Testis (tissue), 5 donors: ENCODE measurements at places on chromosomes 11 and 22. TPM values are rescaled to one million over a fixed set of nuclear protein-coding genes. Genes with fewer than 3 reads are reported as not detected.

- no peak for DNase-seq
These were observed 219.9 kb upstream of the GRIA4 start for GRCh38 chr11:105389952-105390351.

DNA sequence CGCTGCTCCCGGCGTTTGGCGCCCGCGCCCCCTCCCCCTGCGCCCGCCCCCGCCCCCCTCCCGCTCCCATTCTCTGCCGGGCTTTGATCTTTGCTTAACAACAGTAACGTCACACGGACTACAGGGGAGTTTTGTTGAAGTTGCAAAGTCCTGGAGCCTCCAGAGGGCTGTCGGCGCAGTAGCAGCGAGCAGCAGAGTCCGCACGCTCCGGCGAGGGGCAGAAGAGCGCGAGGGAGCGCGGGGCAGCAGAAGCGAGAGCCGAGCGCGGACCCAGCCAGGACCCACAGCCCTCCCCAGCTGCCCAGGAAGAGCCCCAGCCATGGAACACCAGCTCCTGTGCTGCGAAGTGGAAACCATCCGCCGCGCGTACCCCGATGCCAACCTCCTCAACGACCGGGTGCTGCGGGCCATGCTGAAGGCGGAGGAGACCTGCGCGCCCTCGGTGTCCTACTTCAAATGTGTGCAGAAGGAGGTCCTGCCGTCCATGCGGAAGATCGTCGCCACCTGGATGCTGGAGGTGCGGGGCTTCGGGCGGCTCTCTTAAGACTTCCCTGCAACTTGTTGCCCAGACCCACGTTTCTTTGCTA lies at the start of gene CCND1:
Gene CCND1, plus strand, starts transcription at position 162 of the 587 bp plus-strand sequence. Its CDS starts 158 bp downstream, at position 320.
- peak; percentile 66 for DNase-seq

DNA sequence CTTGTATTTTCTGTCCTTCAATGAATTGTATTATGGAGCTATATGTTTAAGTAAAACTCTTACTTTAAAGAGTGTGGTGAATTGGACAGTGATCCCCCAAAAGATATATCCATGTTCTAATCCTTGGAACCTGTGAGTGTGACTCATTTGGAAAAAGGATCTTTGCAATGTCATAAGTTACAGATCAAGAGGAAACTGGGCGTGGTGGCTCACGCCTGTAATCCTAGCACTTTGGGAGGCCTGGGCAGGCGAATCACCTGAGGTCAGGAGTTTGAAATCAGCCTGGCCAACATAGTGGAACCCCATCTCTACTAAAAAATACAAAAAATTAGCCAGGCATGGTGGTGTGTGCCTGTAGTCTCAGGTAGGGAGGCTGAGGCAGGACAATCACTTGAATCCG lies 36.7 kb downstream of the ELF5 start:
- no peak for DNase-seq

IGSF9B gene
- total RNA-seq = 71.9 TPM

DTX4 gene
- total RNA-seq = 10.2 TPM

CEP126 gene
- 11.2 TPM for total RNA-seq

GRCh38 chr22:45649809-45650208 lies 21.8 kb upstream of the ATXN10 start:
- no peak for DNase-seq

GRCh38 chr11:61153593-61154095 lies 7.6 kb downstream of the VPS37C start:
- no peak for DNase-seq

DNA sequence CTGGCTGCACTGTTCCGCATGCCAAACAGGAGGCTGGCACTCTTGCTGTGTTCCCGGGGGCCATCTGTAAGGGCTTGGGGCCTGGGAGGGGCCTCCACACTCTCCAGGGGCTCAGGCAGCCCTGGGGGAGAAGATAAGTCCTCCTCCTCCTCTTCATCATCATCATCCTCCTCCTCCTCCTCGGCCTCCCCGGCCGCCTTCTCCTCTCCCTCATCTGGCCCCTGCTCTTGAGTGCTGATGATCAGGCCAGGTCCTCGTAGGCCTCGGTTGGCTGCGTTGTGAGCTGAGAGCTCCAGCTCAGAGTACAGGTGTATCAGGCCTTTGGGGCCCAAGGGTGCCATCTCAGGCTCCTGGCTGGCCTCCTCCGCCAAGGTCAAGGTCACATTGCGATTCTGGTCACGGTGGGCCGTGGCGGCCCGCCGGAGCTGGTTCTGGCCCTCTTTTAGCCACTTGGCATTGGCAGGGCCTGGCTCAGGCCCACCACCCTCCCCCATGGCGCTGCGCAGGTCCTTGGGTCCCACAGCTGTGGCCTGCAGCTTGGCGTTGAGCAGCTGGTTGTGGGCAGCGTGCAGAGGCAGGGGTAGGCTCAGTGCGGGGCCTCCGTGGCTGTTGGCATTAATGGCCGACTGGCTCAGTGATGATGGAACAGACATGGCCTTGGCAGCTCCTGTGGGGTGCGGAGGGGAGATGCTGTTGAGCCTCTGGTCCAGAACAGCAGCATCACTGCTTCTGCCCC lies 8.0 kb downstream of the APBB1 start:
- DNase-seq = no peak

IGF2 gene
- total RNA-seq = 69.8 TPM

- no peak for DNase-seq
These were observed 1251.2 kb downstream of the BRD1 start for GRCh38 chr22:48576333-48577013.

DNA sequence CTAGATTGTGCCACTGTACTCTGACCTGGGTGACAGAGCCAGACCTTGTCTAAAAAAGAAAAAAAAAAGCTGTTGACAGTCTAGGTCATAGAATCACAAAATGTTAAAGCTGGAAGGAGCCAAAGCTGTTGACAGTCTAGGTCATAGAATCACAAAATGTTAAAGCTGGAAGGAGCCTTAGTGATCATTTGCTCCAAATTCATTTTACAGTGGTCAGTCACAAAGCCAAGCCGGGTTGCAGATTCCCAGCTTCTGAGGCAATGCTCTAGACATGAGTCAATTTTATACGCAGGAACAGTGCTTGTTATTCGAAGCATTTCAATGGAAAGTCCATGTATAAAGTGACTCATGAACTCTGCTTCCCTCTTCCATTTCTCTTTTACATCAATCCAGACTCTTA lies 47.4 kb downstream of the SYT13 start:
- no peak for DNase-seq

DNA sequence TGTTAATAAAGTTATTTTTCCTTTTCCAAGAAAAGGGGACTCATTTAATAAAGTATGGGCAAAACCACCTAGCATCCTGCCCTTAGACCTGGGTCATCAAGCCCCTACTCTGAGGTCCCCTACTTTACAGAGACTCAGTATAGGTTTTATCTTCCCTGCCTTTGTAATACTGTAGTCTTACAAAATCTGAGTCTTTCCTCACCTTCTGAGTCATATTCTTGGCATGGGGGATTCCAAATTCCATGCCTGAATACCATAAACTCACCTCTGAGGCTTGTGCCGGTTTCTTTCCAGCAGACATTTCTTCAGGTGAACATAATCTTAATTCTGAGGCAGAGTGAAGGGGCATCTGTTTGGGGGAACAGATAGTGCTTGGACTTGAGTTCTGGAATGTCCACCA lies 282.5 kb downstream of the KCNA4 start:
- DNase-seq = no peak

FIBIN gene
- 5.3 TPM for total RNA-seq

C1QTNF4 gene
- total RNA-seq = 15.4 TPM

DNA sequence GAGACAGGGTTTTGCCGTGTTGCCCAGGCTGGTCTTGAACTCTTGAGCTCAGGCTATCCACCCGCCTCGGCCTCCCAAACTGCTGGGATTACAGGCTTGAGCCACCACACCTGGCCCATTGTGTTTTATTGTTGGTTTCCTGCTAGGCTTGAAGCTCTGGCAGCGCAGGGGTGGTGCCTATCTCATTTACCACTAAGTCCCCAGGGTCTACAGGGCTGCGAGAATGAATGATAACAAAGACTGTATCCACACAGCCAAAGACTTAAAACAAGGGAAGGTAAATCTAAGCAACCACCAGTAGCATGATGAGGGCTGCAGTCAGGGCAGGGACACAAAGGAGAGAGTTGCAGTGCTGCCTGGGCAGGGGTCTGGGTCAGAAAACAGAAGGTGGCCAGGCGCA lies 37.3 kb upstream of the XBP1 start:
- no peak for DNase-seq

GRCh38 chr11:94332814-94333213 lies 28.4 kb downstream of the IZUMO1R start:
- DNase-seq = no peak

RASGRP2 gene
- total RNA-seq = 26.3 TPM

DNA sequence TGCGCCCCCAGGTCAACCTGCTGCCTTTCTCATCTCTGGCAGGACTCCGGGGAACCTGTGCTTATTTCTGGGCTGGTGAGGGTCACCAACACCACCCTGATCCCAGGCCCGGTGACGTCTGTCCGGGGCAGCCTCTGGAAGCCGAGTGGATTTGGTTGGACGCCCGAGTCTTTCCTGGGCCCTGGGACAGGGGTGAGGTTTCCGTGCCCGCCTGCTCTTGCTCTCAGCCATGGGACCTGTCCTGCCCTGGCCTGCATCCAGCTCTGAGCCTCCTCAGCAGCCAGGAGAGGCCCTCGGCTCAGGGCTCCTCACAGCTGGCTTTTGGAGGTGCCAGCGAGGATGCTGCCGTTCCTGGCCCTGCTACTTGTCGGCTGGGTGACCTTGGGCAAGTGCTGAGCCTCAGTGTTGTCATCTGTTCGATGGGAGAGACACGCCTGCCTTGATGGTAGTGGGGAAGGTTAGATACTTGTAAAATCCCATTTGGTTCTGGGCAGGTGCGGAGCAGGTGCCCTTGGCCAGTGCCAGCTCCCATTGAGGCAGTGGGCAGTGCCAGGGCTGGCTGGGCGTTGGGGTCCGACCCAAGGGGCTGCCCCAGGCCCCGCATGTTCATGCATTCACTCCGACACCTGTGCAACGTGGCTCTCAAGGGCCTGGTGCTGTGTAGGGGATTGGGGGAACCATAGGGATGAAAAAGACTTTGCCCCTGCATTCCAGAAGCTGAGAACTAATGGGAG lies 58.9 kb upstream of the THY1 start:
- no peak for DNase-seq

GRCh38 chr11:41039592-41039991 lies 419.9 kb downstream of the LRRC4C start:
- DNase-seq = no peak

GRCh38 chr11:124799348-124800225 lies 619 bp downstream of the MSANTD2 start:
- DNase-seq = peak; percentile 52

- no peak for DNase-seq
These were observed 186.3 kb downstream of the IGLL1 start for GRCh38 chr22:23393721-23394320.

DNA sequence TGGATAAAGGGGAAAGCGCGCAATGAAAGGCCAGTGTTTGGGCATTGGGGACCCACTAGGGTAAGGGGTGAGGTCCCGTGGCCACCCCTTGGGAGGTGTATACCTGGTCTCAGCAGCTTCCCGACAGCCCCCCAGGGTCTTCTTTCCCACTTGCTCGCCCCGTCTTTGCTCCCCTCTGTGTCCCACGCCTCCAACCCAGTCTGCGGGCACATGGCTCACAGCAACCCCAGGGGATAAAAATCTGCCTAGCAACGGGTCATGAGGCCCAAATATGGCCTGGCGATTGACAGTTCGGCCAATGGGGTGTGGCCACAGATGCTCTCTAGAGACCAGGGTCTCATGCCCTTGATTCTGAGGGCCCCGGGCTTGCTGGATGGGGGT lies 41.6 kb downstream of the AHNAK start:
- no peak for DNase-seq

- no peak for DNase-seq
These were observed 30.4 kb upstream of the SHANK2 start for GRCh38 chr11:71282581-71283351.

- DNase-seq = no peak
These were observed 13.2 kb downstream of the ASPHD2 start for GRCh38 chr22:26442086-26442756.

DNA sequence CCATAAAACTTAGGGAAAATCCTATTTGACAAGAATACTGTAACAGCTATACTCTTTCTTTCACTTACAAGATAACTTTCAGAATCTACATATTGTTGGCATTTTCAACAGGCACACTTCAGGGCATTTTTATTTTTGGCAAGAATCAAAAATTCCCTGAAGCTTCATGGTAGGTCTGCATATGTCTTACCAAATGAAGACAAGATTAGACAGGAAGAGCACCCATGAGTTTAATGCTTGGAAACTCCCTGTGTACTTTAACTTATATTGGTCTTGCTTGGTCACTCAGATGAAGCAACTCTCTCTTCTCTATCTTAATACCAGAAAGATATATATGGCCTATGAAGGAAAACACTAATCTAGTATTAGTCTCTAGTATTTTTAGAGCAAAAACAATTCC lies 137.7 kb downstream of the ATG16L2 start:
- DNase-seq = no peak

SCARF2 gene
- total RNA-seq = 10.4 TPM

DNA sequence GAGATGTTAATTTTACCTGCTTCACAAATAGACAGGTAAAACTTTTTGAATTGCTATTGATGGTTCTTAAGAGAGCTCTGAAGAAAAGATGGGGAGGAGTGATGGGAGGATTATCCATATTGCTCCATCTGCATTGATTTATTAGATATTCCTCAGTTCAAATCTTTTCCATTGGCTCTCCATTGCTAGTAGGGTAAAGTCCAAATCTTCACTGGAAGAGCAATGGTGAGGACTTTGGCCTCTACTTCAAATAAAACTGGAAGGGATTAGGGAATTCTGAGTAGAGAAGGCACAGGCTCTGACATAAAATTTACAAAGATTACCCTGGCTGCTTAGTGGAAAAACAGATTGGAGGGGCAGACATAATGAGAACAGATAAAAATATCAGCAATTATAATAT lies 1024.1 kb downstream of the LRRC4C start:
- no peak for DNase-seq

DNA sequence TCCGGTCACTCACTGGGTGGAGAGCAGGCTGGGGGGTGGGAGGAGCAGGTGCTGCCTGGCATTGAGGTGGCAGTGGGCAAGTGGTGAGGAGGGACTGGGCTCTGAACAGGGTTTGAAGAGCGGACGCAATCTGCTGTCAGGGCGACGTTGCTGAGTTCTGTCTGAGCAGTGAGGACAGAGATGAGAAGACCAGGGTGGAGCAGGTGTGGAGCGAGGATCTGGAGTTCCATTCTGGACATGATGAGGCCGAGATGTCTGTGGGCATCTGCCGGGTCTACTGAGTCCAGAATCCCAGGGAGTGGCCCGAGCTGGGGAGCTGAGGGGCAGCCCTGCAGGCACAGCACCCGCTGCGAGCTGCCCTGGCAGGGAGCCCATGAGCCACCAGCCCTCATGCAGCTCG lies 2.2 kb upstream of the MOV10L1 start:
- no peak for DNase-seq

- DNase-seq = no peak
These were observed 6.6 kb upstream of the GRAMD4 start for GRCh38 chr22:46613606-46614021.
